Stimulated activated CD4-positive, alpha-beta T cell treated with anti-CD3 and anti-CD28 coated beads, Interleukin-12 subunit alpha, Interleukin-12 subunit beta, amount 100 ng/mL, for 24 hours (primary cell): ENCODE measurements at places on chromosomes 2 and 18.

DNA sequence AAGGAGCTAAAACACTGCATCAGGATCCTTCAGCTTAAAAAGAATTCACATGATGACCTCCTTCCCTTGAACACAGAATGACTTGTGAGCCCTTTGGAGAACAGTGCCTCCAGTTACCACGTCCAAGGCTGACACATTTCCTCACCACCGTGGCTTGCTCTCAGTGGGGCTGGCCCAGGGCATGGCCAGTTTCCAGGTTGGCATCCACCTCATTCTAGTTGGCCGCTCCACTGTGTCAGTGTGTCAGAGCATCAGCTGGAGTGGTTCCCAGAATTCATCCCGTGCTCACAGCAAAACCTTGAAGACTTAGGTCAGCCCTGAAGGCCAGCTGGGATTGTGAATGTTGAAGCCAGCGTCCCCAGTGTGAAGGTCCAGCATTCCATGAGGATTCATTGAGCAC is 158.5 kb downstream of the INSIG2 start:
- DNase-seq: no peak

DNA sequence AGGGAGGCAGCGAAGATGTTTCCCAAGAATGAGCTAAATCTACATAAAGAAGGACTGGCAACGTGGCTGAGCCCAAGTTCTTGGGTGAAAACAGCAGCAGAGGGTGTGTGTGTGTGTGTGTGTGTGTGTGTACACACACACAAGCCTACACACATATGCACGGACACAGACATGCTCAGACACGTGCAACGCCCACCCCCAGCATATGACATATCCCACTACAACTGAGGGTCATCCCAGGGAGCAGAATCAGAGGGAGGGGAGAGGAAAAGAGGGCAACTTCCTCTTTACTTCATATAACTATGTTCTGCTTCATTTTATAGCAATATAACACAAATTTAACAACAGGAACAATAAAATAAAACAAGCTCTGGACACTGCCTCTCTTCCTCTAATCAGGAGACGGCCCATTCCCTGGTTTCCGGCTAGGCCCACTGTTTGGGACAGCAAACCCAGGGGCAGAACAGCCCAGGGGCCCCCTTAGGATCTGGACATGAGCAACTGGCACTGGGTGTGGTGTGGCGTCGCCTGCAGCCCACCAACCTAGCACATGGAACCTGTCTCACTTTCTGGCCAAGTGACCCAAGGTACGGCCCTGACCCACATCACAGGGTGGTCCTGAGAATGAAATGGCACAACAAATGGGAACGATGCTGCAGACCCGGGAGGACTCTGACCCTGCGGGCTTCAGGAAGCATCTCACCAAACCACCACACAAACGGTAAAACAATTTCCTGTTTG is 25.0 kb downstream of the FAM178B start:
- no peak for DNase-seq

GRCh38 chr2:198096002-198096401 is 291.6 kb downstream of the PLCL1 start:
- DNase-seq: no peak

- no peak for DNase-seq
These were observed 451.3 kb upstream of the VWC2L start for GRCh38 chr2:213959589-213959988.

DNA sequence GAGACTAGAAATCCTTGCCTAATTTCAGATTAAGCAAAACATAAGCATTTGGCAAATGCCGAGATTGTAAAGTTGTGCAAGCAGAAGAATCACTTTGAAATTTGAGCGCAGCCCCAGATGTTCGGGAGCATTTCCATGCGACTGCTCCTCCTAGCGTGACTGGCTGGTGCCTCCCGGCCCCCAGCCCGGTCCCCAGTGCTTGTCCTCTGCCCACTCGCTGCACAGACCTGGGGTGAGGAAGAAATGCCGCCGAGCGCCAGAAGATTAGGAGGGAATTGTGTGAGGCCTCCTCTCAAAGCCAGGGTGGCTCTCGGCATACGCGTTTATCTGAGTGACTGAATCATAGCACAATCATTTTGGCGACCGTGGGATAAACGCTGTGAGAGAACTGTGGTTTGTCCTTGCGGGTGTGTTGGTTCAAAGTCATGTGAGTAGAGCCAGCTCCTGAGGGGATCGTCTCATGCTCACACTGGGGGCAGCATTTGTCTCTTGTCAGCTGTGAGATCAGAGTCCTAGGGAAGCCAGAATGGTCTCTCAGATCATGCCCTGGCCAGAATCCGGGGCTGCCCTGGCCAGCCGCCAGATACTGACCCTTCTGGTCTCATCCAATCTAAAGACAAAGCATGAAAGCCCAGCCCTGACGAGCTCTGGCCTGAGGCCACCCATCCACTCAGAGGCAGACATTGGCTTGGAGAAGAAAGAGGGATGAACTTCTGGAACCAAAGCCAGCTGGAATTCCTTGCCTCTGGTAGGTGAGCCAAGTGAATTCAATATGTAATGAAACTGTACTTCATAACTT is 189.3 kb downstream of the SH3RF3 start:
- no peak for DNase-seq

- DNase-seq: no peak
These were observed 263.2 kb downstream of the SS18 start for GRCh38 chr18:25827228-25827627.

DNA sequence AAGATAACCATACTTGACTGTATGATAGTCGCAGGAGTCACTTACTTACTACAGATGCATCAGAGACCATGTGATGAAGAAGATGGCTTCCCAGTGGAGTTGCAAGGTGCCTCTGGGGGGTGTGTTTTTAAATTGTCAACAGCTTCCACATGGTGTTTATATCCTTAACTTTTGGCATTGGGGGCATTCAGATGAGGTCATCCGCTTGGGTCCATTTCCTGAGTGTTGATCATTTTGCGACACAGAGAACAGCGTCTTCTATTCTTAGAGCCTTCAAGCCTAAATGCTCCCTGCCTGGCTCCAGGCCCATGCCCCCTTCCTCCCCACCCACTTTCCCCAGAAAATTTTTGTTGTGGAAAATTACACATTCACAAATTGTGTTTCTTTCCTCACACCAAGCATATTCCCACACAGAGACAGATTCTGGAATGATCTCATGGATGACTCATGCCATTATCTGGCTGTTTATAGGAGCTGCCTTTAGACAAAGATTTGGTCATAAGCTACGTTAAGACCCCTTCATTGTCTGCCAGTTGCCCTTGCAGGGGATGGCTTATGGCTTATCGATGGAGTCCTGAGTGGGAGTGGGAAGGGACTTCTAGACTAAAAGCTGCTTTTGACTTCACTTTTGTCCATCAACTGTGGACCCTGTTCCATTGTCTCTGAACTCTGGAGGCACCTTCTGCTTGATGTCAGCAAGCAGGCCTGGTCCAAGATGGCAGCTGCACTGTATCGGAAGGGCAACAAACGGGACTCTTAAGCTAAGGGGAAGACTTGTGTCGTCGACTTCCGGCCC is 91.8 kb downstream of the CABLES1 start:
- no peak for DNase-seq

DNA sequence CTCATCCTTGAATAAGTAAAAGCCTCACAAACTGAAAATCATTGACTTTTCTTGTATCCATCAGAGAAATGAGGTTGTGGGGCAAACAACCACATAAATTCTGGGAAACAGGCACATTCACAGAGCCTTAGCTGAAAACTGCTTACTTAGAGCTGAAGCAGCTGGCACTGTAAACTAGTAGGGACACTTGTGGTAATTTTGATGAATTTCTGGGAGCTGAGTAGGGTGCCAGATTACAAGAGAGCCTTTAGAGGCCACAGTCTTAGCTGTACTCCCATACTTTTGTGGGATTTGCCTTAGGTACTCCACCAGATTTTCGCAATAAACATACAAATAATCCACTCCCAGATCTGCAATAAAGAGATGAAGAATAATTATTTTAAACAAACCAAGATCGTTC is 315.2 kb downstream of the TMX3 start:
- DNase-seq: no peak

DNA sequence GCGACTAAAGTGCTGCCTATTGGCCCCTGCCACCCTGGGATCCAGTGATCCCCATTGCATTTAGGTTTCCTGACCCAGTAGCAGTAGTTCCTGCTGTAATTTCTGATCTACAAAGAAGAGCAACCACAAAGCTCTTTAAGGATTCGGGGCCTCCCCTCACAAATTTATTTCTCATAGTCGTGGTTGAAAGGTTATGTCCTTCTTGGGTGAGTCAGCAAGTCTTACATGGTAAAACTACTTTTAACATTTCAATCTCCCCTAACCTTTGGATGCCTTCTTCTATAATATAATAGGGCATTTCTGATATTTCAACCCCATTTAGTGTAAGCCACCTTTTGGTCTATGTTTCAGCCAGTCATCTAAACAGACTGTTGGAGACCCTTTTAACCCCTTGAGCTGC is 14.9 kb downstream of the PIKFYVE start:
- no peak for DNase-seq

- DNase-seq: no peak
These were observed 3.5 kb upstream of the ASXL2 start for GRCh38 chr2:25881764-25882163.

GRCh38 chr2:212033888-212034287 is 504.7 kb downstream of the ERBB4 start:
- DNase-seq: no peak

GRCh38 chr2:237956402-237956736 is 10.4 kb upstream of the UBE2F start:
- no peak for DNase-seq

- DNase-seq: no peak
These were observed 22.5 kb upstream of the RAB27B start for GRCh38 chr18:54805571-54806334.

DNA sequence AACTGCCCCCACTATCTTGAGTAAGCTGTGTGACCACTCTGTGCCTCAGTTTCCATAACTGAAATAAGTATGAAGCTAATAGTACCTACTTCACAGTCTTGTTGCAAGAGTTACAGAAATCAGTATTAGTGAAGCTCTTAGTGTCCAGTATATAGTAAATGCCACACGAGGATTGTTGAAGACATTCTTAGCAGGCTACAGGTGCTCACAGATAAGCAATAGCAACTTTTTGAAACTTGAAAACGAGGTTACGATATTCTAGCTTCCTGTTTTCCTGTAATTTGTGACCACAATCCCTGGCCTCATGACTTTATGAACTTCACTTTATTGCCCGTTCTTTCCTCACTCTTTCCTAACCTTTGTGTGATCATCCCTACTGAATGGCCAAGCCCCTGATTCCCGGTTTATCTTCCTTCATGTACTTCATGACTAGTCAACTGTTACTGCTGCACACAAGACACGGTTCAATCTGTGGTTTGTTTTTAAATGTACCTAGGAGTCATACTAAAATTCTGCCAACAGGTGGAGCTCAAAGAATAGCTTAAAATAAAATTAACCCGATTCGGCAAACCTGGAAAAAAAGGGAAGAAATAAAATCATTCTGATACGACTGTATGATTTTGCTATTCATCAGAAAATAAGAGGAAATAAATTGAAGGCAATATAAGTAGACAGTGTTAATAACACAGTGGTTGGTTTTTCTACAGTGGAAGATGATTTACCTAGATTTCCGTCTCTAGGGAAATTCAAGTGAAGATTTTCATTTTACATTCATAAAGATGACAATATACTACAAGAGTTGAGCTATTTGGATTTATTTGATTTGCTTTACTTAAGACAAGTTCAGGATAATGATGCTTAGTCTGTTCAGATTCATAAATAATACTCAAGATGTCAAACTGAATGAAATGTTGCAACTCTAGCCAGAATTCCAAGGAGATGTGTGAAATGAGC is 38.1 kb upstream of the STAT1 start:
- DNase-seq: no peak

- DNase-seq: no peak
These were observed 87.9 kb downstream of the GLI2 start for GRCh38 chr2:120823551-120823950.

GRCh38 chr2:39894082-39894481 is 115.0 kb upstream of the THUMPD2 start:
- no peak for DNase-seq

DNA sequence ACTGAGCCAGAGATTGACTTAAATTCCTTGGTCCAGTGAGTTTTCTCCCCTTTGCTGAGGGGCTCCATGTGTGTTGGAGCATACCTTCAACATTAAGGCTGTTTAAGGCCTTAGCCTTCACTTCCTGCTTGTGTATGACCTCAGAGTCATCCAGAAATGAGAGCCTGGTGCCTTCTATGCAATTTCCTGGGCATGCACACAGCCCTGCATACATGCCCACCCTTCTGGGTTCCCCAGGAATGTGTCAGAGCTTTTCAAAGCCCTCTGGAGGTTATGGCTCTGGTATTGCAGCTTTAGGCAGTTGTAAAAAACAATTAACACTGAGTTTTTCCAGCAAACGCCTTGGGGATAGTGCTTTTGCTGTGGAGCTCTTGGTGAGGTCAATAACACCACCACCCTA is 16.7 kb downstream of the IL1R1 start:
- no peak for DNase-seq

GRCh38 chr2:232865165-232865564 is 4.9 kb upstream of the SNORC start:
- no peak for DNase-seq

GRCh38 chr2:69588403-69588802 is 55.1 kb downstream of the AAK1 start:
- no peak for DNase-seq

DNA sequence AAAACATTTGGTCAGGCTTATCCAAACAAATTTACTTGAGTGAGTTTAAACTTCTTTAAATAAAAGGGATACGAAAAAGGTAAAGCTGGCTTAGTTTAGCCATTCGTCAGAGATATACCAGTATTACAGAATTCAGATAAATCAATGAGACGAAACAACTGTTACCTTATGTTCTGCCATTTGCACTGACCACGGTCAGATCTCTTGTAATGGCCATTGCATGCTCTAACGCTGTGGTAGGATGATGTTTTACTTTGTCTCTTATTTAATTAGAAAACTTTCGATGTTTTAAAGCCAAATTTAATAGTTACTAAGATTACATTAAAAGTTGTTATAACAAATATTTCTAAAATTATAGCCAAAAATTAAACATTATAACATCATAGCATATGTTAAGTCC is 1.5 kb downstream of the C18orf54 start:
- no peak for DNase-seq

GRCh38 chr2:182581196-182581935 is 134.7 kb upstream of the DNAJC10 start:
- no peak for DNase-seq

- no peak for DNase-seq
These were observed 317.4 kb downstream of the NBAS start for GRCh38 chr2:15243762-15244161.

DNA sequence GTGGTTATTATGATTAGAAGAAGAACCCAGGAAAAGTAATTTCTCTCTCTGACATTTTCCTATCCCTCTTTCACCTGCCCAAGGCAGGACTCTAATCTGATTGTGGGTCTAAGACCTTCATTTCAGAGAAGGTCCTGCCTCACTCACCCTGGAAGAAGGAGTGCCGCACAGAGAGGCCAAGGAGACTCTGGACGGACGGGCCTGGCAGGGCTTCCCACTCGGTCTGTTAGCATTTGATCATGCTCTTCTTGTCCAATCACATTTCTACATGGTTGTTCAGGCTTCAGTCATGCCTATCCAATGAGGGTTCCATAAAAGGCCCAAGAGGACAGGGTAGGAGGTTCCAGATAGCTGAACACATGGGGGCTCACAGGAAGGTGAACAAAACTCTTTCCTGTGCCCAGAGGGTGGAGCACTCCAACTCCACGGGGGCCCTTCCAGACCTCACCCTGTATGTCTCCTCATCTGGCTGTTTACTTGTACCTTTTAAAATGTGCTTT is 27.0 kb downstream of the ZNF892 start:
- DNase-seq: no peak
